GM12878 (cell line): ENCODE measurements at places on chromosomes 5 and 9. TPM values are rescaled to one million over a fixed set of nuclear protein-coding genes. Genes with fewer than 3 reads are reported as not detected.

DNA sequence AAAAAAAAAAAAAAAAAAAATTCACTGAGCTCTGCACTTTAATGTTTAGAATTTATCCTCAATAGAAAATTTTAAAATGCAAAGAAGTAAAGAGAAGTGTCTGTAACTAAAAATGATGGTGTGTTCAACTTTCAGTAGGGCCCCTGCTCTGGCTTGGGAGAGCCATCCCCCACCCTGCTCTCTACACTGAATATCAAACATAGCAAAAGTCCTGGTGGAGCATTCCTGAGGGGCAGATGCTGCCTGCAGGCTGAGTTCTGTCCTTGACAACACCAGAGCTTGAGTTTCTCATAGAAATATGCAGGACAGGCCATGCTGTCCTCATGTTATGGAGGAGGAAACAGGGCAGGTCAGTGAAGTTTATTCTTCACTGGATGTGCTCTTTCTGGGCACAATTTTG is 7.1 kb upstream of the SEMA4D start:
- no peak for DNase-seq

GRCh38 chr5:81305785-81306184 is 4.4 kb downstream of the ZCCHC9 start:
- DNase-seq = no peak

DNA sequence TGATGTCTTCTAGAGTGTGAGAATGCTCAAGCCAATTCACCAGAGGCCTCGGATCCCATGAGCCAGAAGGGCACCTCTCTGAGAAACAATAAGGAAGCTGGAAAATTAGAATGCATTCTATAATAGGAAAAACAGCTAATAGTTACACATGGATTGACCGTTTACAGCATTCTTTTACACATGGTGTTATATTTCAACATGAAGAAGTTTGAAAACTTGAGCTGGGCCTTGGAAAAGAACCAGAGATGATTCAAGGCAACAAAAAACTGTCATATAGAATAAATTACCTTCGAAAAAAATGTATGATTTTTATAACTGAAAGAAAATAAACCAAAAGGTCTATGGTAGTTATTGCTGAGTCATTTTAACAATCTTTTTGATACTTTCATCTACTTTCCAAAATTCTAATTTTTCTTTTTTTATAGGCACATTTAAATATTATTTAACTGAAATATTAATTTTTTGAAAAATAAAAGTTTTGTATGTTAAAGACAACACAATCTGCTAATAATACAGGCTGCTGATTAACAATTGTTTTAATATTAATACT is 6.2 kb downstream of the SH3TC2 start:
- no peak for DNase-seq

DNA sequence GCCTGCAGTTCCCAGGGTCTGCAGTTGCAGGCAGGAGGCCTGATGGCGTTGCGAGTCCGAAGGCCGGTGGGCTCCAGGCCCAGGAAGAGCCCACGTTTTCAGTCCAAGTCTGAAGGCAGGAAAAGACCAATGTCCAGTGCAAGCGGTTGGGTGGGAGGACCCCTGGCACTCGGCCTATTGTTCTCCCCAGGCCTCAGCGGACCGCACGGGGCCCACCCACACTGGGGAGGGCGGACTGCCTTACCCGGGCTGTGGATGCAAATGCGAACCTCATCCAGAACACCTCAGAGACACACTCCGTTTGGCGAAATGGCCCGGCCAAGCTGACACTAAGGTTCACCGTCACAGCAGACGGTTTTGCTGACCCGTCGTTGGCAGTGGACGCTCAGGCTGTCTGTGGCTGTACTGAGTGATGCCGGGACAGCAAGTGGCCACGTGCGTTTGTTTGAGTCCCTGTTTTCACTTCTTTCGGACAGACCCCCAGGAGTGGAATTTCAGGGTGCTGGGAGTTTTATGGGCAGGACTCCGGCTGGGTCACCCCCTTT is 10.2 kb upstream of the SEC16A start:
- no peak for DNase-seq

The C5orf46 gene
- polyA plus RNA-seq = not detected in 2 replicates

DNA sequence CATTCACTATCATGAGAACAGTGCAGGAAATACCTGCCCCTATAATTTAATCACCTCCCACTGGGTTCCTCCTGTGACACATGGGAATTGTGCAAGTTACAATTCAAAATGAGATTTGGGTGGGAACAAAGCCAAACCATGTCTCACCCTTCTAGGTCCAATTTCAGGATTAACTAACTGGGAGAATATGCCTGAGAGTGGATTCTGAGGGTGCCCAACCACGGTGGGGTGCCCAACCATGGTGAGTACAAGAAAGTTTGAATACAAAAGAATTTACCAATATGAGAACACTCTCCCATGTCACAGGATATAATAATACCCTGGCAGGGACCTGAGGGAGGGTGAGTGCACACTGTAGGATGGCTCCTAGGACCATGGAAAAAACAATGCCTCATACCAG is 17.2 kb upstream of the GDA start:
- DNase-seq = no peak

The GRXCR2 gene
- polyA plus RNA-seq = not detected in 2 replicates

DNA sequence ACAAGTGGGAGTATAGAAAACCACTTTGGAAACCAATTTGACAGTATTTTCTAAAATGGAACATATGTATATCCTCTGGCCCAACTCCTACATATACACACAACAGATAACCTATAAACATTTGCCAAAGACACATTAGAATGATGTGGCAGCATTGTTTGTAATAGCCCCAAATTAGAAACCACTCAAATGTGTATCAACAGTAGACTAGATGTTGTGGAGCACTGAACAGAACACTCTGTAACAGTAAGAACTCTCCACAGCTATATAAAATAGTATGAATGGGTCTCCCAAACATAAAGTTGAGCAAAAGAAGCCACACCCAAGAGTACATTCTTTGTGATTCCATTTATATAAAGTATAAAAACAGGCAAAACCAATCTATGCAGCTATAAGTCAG is 6.1 kb downstream of the ZNF622 start:
- no peak for DNase-seq

The GABRA1 gene
- not detected in 2 replicates for polyA plus RNA-seq

GRCh38 chr5:171390883-171391677 is 3.4 kb downstream of the NPM1 start:
- DNase-seq = no peak

DNA sequence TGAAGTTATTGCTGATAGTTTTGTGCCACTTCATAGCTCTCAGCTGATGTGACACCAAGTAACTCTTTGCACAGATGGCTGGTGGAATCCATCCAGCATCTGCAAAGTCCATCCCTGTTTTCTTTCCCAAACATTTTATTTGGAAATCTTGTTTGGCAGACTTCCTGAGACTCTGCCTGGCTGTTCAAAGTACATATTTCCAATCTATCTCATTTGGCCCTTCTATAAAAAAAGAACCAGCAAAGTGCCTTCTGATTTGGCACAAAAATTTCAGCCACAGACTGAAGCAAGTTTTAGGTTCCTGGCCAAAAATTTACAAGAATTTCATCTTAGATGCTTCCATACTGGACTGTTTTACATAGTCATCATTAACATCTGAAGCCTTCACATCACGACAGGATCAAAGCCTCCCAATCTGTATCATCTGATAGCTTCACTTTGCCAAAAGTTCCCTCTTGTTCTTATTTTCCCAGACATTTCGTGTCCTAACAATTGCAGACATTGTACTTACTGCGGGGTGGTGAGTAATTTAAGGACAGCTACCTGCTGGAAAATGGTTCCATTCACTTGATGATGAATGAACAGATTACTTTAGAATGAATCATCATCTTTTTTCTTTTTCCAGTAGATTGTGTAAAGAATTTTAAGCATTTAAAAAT is 377.3 kb downstream of the KIAA0825 start:
- DNase-seq = no peak
